ENCODE measurements at places on chromosomes 2 and 18.

DNA sequence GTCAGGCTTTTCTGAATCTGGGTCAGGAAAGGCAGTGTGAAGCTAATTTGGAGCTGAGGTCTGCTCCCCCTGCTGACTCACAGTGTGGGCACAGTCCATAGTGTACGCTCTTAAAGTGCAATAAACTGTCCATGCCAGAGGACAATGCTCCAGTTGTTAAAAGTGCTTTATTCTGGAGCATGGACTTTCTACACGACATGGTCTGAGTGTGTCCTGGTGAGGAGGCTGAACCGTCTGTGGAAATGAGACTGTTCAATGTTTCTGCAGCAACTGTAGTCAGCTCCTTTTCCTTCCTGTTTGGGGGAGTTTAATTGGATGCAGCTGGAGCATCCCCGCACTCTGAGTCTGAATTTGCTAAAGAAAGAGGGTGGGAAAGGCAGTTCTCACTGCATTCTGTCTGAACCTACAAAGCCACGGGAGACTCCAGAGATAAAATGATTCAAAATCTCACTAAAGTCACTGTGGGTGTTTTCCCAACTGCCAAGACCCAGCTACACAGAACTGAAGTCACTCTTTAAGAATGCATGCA lies 110.2 kb upstream of the TRIB2 start:
- DNase-seq: no peak

DNA sequence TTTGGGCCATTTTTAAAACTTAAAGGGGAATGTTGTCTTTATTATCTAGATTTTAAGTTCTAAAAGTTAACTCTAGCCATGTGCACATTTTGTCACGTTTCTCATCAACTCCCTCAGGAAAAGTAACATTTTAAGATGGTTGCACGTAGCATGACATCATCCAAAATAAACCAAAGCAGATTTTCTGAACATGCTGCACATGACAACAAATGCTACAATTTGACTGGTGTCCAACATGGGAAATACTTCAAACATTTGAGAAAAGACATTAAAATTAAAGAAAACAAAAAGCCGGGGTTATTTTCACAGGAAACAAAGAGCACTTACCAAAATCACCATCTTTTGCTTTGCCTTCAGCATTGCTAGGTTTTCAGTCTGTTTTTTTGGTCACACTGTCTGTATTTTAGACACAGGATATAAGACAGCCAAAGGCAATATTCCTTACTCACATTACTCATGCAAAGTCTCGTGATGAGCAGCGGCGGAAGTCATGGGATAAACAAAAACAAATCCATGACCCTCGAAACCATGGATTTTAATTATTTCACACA lies 51.3 kb upstream of the RND3 start:
- no peak for DNase-seq

- no peak for DNase-seq
Observed at GRCh38 chr2:160878618-160879017, 281.6 kb upstream of the TANK start.

DNA sequence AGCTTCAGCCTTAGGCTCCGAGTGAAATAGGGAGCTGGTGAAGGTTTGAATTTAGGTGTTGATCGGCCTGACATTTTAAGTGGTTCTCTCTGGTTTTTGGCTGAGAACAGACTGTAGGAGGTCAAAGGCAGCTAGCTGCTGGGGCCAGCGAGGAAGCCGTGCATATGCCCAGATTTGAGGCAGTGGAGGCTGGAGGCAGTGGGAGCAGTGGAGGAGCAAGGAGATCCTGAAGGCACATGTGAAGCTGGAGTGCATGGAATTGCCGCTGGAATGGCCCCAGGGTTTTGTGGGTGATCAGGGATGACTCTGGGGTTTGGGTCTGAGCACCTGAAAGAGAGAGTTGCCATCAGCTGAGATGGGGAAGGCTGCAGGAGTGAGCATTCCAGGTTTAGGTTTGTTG lies 25.1 kb downstream of the STEAP3 start:
- no peak for DNase-seq

GRCh38 chr2:38398739-38399138 lies 21.7 kb upstream of the ATL2 start:
- DNase-seq: no peak

- no peak for DNase-seq
Observed at GRCh38 chr18:10946058-10946457, 203.3 kb downstream of the PIEZO2 start.

All from activated T-cell treated with anti-CD3 and anti-CD28 coated beads, Interleukin-2, amount 50 U/mL, for 48 hours (primary cell).